Activated T-helper 2 cell treated with anti-CD3 and anti-CD28 coated beads, Interferon-gamma antibody, Interleukin-2, Interleukin-4, amounts not matched to agents 10 μg/mL and 5 μg/mL and 100 μg/mL, durations not matched to agents 14 hours and 24 hours and 36 hours (primary cell): ENCODE measurements at places on chromosomes 1 and 21. TPM values are rescaled to one million over a fixed set of nuclear protein-coding genes. Genes with fewer than 3 reads are reported as not detected.
A peak's percentile ranks its signal among the peaks of the same experiment; 100 is the strongest.

- no peak for DNase-seq
Measured at GRCh38 chr1:54519709-54520108, 28.3 kb upstream of the ACOT11 start.

The TNFRSF18 gene
- 219 and 231 TPM in 2 replicates for total RNA-seq

GRCh38 chr1:209207701-209208286 lies 375.7 kb upstream of the CAMK1G start:
- DNase-seq: peak; percentile 9

- no peak for DNase-seq
Measured at GRCh38 chr1:227934476-227935313, 13.0 kb downstream of the WNT9A start.
